ENCODE measurements at places on chromosomes 7 and 10.

DNA sequence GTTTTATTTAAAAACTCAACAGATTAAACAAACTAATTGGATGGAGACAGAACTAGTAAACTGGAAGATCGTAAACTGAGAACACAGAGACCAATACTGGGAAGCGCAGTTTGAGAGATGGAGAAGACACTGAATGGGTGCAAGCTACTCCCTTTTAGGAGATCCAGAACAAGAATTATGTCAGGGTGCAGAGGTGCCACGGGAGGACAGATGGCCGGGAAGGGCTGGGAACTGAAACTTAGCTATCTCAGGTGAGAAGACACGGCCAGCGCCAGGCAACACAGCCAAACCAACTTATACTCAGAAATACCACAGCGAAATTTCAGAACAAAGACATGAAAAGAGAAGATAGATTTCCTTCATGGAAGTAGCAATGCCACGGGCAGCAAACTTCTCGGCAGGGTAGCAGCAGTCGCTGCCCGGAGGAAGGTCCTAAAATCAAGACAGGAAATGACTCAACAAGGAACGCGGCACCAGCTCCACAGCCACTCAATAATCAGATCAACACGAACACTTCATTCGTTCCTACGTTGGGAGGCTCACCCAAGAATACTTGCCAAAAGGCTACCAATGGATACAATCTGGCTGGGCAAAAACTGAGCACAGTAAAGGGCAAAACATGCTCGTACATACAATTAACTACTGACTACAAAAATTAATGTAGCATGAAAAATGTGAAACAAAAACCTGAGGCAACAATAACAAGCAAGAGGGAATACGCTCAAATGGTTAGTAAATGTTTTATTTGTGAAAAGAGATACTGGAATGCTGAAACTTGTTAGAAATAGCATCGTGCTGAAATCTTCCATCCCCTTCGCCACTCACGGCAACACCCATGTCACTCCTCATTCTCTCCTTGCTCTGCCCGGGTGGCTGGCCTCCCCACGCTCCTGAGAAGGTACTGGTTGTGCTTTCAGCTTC lies 2.2 kb upstream of the LRRC27 start:
- no peak for DNase-seq

DNA sequence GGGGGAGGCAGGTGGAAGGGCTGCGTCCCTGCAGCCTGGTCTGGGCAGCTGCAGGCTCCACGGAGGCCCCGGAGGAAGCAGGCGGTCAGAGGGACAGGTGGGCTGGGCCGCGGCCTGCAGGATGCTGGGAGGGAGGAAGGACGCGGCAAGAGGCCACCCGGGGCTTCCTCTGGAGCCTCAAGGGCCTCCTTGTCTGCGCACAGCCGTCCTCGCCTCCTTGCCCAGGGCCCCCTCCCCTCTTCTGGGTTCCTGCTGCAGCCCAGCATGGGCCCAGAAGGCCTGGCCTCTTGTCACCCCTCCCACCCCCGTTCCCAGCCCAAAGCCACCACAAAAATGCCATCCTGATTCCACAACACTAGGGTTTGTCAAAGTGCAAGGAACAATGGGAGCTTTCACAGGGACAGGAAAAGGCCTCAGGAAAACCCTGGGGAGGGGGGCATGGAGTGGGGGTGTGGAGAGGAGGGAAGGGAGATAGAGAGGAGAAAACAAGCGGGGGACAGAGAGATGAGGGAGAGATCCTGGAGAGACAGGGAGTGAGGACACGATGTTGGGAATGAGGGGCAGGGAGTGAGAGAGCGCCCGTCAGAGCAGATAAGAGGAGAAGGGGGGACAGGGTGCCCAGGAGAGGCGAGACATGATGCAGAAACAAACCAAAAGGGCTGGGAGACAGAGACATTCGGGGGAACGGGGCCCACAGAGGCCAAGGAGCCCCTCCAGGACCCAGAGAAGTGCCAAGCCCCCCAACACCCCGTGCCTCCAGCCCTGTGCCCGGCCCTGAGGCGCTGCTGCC lies 41.8 kb downstream of the ZCCHC24 start:
- no peak for DNase-seq

DNA sequence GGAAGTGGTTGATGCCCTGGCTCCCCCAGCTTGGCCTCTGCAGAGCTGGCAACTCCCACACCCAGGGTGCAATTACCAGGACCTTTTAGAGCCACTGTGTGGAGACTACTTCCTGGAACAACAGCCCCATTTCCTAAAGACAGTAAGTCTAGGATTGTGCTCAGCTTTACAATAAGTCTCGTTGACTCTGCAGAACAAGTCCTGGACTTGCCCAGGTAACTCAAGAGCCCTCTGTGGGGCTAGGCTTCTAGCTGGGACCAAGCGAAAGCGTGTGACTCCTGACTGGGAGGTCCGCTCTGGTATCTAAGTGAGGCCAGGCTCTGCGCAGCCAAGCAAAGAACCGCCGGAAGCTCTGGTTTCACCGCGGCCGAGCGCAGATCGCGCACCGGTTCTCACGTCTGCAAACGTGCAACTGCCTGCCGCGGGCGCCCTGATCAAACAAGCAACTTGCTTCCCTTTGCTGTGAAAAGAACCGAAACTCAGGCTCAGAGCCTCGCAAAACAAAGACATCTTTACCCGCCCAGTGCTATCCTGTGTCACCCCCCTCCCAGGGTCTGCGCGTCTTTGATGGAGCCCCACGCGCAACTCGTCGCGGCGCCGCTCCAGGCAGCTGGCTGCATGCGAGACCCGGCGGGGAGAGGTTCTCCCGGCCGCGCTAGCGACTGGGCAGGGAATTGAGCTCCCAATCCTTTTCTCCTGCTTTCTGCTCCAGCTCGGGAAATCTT lies 4.4 kb upstream of the PDLIM1 start:
- DNase-seq, result no peak

GRCh38 chr10:5305374-5305773 lies 59.4 kb upstream of the UCN3 start:
- DNase-seq, result no peak
